ENCODE measurements at places on chromosomes 2 and 18.

DNA sequence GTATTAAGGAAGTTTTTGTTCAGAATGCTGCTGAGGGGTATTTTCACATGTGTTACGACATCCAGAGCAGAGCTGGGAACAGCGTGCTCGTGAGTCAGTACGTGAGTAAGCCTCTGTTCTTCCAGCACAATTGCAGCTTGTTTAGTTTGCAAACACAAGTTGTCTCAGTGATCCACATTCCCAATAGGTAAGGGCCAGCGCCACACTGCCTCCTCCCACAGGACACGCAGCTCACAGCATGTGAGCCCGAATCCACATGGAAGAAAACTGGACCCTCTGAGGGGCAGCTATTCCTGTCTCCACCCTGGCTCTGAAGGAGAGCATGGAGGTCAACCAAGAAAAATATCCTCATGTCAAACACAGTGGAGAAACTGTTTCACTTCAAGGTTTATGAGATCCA lies 173.9 kb upstream of the PID1 start:
- DNase-seq = no peak

- no peak for DNase-seq
Measured at GRCh38 chr2:202102425-202103000, 29.5 kb downstream of the KIAA2012 start.

- no peak for DNase-seq
Measured at GRCh38 chr2:53672881-53673522, 94.6 kb upstream of the CHAC2 start.

DNA sequence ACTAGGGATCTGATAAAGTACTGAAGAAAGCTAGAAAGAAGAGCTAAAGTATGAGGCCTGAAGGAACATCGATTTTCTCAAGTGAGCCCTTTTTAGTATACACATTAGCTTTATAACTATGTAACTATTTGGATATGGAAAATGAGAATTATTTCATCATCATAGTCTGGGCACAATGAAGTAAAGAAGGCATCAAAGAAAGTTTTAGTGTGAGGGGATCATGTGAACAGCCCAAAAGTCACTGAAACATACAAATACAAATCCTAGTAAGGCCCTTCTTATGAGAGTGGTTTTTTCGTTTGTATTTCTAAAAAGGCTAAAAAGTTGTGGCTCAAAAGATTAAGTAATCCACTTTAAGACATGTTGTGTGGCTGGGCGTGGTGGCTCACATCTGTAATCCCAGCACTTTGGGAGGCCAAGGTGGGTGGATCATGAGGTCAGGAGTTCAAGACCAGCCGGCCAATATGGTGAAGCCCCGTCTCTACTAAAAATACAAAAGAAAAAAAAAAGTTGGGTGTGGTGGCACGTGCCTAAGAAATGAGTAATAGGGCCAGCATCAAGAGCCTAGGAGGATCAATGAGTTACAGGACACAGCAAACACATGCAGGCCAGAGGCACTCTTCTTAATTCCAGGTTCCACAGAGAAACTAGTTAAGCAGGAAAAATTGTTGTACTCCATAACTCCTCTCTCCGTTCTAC lies 61.9 kb downstream of the PUM2 start:
- DNase-seq = no peak

- DNase-seq = no peak
Measured at GRCh38 chr2:14492920-14493503, 139.5 kb upstream of the LRATD1 start.

GRCh38 chr18:67509741-67510391 lies 6.7 kb downstream of the DSEL start:
- DNase-seq = no peak

DNA sequence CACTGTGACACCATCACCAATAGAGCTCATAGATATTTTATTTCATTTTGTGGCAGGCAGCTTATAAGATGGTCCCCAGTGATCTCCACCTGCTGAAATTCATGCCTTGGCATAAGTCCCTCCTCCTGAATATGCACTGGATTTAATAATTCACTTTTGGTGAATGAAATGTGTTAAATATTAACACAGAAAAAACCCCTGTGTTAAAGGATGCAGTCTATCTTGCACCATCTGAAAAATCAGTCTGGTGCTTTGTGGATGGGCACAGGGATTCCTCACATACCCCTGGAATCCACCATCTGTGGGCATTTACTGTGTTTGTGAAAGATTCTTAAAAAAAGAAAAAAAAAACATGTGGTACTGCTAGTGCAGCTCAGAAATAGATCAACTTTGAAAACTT lies 26.1 kb upstream of the WIPF1 start:
- DNase-seq = no peak

DNA sequence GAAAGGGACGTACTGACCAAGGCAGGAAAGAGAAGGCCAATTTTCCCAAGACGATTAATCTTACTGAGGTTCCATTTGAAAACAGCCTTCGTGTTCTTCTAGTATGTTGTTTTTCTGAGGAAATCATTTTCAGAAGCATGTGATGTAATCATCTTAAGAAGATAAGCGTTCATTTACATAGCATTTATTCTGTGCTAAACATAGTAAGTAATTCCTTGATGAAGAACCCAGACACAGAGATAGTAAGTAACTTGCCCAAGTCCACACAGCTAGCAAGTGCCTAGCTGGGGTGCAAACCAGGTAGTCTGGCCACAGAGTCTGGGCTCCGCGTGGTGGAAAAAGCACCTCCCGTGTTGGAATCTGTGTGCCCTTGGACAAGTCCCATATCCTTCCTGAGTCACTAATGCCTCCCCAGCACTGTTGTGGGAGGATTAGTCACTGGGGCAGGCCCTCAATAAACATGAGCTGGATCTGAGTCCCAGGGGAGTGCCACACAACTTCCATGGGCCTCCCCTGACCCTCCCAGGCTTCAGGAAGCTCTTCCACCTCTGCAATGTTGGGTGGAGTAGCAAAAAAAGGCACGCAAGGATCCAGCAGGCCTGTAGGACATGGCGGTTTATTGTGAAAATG lies 26.9 kb upstream of the ASAP2 start:
- no peak for DNase-seq

DNA sequence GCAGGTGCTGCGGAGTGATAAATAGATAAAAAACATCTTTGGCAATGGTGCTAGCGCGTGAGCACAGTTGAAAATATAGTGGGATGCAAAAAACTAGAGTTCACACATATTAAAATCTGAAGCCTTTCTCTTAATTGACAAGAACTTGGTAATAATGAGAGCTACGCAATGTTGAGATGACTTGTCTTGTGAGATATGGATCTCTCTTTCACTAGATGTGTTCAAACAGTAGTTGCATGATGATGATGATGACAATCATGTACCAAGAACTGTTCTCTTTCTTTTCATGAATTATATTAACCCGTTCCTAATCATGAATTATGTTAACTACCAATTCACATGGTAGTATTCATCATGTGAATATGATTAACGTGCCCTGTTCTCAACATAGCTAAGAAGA lies 81.1 kb downstream of the DYNAP start:
- no peak for DNase-seq

- DNase-seq = no peak
Measured at GRCh38 chr2:215314896-215315295, 3.0 kb downstream of the ATIC start.

GRCh38 chr2:111044066-111044465 lies 76.6 kb upstream of the BCL2L11 start:
- DNase-seq = no peak

- no peak for DNase-seq
Measured at GRCh38 chr2:60858897-60859311, 22.5 kb upstream of the REL start.

DNA sequence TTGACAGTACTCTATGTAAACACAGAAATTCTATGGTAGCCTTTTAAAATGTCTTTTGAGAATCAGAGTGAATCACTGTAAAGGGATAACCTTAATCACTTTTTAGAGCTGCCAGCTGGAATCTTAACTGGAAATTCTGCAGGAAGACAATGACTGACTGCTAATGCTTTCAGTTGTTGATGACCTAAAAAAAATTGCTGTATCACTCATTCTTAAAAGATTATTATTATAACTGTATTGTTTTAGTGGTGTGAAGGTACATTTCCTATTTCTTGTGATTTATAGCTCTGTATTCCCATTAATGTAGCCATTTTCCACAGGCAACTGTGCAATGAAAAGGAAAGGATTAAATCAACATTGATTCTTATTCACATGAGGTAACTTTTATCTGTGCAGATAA lies 260.5 kb downstream of the CALCRL start:
- no peak for DNase-seq

GRCh38 chr2:19358242-19359020 lies at the start of gene OSR1:
Gene OSR1, minus strand, starts transcription at chr2:19358623. Its CDS starts 4,818 bp downstream, at chr2:19353805.
- DNase-seq = no peak

GRCh38 chr2:190534310-190535120 lies at the start of gene NEMP2:
Gene NEMP2, minus strand, starts transcription at chr2:190534722. Its CDS starts 67 bp downstream, at chr2:190534655.
- no peak for DNase-seq

DNA sequence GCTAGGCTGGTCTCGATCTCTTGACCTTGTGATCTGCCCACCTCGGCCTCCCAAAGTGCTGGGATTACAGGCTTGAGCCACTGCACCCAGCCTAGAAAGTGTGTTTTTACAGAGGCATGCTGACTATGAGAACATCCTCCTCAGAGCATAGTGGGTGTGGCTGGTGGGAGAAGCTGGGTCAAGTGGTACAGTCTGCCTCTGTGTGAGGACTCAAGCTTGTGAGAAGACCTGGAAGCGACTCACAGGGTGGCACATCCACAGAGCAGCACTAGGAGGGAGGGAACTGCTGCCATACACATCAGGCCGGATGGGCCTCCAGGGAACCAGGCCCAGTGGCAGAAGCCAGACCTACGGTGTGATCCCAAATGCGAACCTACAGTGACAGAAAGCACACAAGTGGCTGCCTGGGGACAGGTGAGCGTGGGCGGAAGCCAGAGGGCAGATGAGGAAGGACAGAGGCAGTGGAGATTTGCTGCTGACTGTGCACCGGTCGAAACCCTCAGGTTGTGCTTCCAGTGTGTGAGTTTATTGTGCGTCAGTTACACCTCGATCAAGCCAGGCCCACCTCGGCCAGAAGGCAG lies 8.9 kb downstream of the ARHGEF4 start:
- DNase-seq = no peak

DNA sequence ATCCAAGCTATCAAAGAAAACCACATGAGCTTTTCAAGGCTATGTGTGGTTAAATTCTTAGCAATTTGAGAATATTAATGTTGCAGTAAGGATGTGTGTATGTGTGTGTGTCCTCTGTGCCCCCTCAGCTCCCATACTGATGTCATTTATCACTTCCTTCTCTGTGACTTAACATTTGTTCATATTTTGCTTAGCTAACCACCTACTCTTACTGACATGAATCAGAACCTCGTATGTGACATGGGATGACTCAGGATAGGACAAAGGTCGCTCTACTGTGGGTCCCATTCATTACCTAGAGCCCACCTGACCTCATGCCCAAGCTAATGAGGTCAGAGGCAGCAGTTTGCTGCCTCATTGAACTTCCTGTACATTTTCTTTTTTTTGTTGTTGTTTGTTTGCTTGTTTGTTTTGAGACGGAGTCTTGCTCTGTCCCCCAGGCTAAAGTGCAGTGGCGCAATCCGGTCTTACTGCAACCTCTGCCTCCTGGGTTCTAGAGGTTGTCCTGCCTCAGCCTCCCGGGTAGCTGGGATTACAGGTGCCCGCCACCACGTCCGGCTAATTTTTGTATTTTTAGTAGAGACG lies 36.3 kb downstream of the MOGAT1 start:
- DNase-seq = no peak

DNA sequence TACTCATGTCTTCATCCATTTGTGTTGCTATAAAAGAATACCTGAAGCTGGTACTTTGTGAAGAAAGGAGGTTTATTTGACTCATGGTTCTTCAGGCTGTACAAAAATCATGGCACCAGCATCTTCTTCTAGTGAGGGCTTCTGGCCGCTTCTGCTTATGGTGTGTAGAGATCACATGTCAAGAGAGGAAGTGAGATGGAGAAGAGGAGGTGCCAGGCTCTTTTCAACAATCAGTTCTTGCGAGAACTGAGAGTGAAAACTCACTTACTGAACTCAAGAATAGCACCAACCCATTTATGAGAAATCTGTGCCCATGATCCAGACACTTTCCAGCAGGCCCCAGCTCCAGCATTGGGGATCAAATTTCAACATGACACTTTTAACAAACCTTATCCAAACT lies 30.0 kb upstream of the BARD1 start:
- no peak for DNase-seq

GRCh38 chr2:44635725-44636124 lies 274.0 kb downstream of the CAMKMT start:
- no peak for DNase-seq

- DNase-seq = no peak
Measured at GRCh38 chr2:101402630-101403029, 15.3 kb upstream of the CREG2 start.

DNA sequence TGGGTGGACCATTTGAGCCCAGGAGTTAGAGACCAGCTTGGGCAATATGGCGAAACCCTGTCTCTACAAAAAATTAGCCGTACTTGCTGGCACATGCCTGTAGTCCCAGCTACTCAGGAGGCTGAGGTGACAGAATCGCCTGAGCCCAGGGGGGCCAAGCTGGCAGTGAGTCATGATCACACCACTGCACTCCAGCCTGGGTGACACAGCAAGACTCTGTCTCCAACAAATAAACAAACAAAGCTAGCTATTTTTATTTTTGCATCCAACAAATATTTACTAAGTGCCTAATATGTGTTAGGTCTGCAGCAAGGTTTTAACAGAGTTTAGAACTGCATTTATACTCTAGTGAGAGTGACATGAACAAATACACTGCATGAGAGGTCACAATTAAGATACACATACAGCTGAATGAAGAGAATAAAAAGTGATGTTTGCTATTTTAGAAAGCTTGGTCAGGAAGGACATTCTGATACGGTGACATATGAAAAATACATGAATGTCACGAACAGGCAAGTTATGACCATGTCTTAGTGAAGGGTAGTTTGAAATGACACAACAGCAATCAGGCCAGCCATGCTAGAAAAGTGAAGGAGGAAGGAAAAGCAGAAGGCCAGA lies 83.2 kb upstream of the FRZB start:
- no peak for DNase-seq

DNA sequence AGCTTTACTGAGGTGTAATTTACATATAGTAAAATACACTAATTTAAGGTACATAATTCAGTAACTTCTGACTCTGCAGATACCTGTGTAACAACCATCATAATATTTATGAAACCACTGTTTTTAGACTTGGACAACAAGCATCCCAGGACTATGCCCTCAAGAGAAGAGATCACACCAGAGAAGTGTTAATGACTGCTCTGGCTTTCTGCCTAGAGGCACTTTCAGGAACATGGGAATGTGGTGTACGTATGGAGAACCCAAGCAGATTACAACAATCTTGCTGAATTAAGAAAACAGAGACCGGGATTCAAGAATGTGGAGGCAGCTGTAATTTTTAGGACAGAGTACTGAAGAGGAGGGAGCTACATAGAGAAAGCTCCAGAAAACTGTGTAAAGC lies 475.2 kb downstream of the LPIN1 start:
- no peak for DNase-seq

GRCh38 chr18:25544546-25545287 lies 192.8 kb upstream of the ZNF521 start:
- no peak for DNase-seq

- no peak for DNase-seq
Measured at GRCh38 chr2:150889141-150889540, 372.5 kb downstream of the RBM43 start.

- DNase-seq = no peak
Measured at GRCh38 chr2:158726911-158727592, 68.1 kb upstream of the DAPL1 start.

GRCh38 chr2:164662868-164663631 lies 41.8 kb upstream of the GRB14 start:
- no peak for DNase-seq
